ENCODE measurements at places on chromosomes 3 and 15.

DNA sequence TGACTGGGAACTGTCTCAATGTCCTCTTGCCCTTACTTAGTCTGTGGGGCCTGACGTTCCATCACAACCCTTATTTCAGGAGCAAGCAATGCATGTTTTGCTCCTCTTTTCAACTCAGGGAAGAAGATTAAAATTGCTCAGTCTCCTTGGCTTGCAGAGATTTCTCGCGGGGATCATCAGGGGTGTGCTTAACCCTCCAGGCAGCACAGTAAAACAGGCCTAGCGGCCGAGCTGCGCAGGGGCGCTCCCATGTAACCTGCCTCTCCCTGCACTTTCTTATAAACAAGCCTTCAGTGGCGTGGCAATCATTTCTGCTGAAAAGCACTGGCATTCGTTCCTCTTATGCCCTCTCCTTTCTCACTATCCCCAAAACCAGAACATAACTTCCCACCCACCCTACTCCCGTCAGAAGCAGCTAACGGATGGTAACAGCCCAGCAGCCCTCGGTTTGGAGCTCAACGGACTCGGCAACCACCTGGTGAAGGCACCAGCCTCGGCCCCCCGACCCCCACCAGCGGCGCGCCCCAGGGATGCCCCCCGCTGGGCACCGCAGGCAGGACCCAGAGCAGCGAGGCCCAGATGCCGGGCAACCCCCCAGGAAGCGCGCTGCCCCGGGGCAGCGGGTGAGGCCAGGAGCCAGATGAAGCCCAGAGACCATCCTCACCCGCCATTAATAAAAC is 1.1 kb downstream of the MCF2L2 start:
- no peak for DNase-seq

GRCh38 chr3:89340408-89340807 is 233.0 kb downstream of the EPHA3 start:
- no peak for DNase-seq

DNA sequence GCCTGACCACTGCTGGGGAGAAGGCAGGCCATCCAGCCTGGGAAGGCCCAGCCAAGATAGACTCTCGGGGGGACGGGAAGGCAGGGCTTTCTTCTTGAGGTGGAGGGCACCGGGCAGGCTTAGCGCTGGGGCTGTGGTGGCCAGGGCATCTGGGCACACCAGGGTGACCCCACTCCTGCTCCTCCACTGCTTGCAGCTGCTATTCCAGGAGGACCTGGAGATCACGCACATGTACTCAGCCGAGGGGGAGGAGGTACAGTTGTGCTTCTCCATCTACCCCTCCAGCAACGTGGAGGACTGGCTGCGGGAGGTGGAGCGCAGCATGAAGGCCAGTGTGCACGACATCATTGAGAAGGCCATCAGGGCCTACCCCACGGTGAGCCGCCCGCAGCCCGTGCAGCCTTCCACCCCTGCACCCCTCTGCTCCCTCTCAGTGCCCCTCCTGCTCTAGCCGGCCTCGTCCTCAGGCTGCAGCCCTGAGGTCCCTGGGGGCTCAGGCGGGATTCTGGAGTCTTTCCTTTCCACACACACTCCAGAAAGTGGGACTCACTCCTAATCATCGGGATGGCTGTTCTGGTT is 42.3 kb downstream of the DNAH1 start:
- no peak for DNase-seq

- DNase-seq, result no peak
These were observed 1.2 kb upstream of the GPR176 start for GRCh38 chr15:39921274-39921638.

DNA sequence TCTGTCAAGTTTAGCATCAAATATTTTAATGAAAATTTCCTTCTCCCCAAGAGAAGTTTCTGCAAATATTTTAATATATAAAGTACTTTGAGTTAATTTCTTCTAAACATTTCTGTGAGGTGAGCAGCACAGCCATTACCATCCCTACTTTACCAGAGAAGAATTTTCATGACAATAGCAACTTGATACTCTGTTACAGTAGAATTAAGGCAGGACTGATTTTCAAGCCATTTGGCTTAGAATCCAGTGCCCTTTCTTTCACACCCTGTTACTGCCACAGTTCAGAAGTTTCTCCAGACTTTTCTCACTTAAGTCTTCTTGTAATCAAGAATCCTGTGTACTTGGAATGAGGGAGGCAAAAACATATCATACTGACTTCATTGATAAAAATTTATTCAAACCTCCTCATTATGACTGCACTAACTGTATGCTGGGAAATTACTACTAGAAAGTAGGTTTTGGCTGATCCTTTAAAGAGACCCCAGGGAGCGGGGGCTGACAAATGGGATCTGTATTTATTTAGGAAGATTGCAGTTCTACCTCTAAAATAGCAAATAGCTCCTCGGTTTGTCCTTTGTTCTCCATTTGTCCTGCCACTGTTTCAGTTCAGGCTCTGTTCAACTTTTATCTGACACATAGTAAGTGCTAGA is 557.0 kb upstream of the SGO1 start:
- no peak for DNase-seq

GRCh38 chr3:141465221-141465620 is 21.6 kb upstream of the RASA2 start:
- DNase-seq, result no peak

DNA sequence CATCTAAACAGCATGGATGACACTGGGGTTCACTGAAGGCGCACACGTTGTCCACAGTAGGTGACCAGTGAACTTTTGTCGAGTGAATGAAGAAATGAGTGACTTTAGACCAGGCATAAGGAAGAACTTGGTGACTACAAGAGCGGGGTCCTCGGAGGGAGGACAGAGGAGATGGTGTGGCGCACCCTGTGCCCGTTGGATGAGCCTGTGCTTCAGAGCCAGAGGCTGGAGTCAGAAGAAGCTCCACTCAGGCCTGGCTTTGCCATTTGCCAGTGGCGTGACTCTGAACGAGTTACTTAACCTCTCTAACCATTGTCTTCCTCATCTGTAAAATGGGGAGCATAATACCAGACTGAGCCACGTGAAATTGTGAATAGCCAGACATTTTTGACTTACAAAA is 42.2 kb downstream of the MUC4 start:
- no peak for DNase-seq

DNA sequence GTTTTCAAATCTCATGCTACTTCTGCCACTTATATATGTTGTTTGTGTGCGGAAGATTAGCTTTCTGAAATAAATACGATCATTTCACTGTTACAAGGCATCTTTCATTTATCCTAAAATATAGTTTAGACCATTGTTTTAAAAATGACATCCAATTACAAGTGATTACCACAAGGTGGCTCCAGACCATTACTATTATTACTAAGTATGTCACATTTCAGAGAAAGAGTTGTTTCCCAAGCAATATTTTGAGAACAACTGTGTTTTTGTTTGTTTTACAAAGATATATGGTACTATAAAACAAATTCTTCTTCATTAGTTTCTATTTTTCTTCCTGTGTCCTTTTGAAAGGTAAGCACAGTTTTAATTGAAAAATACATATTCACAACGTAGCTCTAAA is 136.0 kb upstream of the RAP2B start:
- no peak for DNase-seq

DNA sequence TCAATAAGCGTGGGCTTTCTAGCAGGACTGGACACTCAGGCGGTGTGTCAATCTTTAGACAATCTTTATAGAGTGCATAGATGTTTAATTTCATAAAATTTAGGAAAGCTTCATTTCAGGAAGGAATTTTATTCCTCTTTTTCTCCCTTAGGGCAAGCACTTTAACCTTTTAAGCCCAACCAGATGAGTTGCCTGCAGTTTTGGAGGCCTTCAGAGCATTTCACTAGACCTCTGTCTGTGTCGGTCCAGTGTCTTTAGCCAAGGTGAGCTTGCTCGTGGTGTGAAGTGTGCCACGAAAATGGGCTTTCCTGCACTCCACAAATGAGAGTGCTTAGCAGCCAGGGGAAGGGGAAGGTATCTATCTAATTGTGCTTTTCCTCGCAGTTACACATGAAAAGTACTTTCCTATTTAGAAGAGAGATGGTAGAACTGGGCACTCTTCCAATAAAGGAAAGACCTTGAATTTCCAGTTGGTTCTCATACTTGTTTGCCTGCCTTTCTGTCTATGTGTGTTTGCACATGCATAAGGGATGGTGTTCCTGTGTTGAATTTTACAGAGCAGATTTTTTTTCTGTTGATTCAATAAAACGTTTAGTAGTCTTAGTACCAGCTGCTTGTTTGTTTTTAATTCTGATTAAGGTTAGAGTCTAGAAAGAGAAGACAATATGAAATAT is 53.6 kb downstream of the FEZF2 start:
- DNase-seq, result no peak

GRCh38 chr3:146425341-146425740 is 44.0 kb downstream of the PLSCR2 start:
- DNase-seq, result no peak

- DNase-seq, result no peak
These were observed 2.6 kb upstream of the CDV3 start for GRCh38 chr3:133570937-133571320.

GRCh38 chr15:76177491-76178040 is 117.8 kb downstream of the TMEM266 start:
- DNase-seq, result no peak

GRCh38 chr3:95567346-95567745 is 1247.0 kb upstream of the EPHA6 start:
- DNase-seq, result no peak

DNA sequence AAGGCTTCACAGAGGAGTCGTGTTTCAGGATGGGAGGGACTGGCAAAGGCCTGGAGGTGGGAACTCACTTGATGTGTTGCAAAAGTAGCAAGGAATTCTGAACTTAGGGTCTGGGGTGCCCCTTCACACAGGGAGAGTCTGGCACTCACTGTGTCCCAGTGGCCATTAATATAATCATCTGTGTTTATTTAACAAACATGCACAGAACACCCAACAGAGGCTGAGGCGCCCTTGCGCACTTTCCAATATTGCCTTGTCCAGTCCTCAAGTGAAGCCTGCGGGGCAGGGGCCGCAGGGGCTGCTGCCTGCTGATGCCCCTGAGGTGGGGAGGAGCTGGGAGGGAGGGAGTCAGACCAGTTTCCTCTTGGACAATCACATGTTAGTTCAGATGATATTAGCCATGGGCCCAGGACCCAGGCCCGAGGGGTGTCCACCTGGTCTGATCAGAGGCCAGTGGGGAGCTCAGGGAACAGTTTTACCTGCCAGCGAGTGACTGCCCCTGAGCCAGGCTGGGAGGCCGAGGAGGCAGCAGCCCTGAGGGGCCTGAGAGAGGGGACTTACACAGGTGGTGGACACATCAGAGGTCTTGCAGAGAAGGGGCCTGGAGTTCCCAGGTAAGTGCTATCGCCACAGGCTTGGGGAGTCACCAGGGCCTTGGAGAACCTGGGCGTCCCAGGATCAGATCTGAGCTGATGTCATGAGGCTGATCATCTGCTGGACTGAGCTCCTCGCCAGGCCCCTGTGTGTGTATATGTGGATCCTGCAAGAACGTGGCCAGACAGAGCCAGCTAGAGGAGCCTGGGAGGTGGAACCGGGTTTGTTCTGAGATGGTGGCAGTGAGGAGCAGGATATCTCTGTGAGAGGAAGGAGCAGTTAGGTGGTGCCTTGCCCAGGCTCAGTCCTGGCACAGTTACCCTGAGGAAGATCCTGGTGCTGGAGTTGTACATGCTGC is 13.8 kb upstream of the TXNRD3 start:
- DNase-seq, result no peak

All from stimulated activated CD8-positive, alpha-beta memory T cell treated with anti-CD3 and anti-CD28 coated beads, Interleukin-2, amount 100 ng/mL, for 1 hour (primary cell).